Fibroblast of skin of abdomen (primary cell): ENCODE measurements at places on chromosomes 16 and 17.

DNA sequence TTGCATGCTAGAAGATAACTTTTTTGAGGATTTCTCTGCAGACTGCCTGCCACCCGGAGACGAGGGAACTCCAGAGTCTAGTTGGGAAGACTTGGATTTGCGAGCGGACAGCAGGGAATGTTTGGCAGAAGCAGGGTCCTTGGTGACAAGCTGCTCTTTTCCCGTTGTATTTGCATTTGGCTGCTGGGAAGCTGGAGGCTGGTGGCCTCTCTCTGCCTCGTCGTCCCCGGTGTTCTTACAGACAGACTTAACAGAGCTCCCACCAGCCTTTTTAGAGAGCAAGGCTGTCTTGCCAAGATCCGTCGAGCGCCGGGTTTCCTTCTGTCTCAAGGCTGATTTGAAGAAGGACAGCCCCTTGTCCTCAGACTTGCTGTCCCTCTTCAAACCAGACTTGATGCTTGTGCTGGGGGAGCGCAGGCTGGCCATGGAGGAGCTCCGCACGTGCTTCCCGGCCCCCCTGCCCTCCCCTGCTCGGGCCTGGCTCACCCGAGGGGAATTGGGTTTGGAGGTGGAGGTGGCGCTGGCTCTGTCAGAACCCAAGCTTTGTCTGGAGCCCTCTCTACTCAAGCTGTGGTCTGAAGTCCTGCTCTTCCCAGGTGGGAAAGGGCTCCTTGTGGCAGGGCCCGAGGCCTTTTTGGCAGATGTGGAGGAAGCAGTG is 81.0 kb downstream of the USP31 start:
- no peak for DNase-seq

GRCh38 chr17:27457360-27457715 is 1.1 kb downstream of the KSR1 start:
- no peak for DNase-seq

GRCh38 chr17:42405963-42406495 is 17.0 kb downstream of the CAVIN1 start:
- DNase-seq = peak; percentile 65

GRCh38 chr16:24800586-24800985 is 45.2 kb upstream of the SLC5A11 start:
- DNase-seq = peak; percentile 9

GRCh38 chr17:5785867-5786509 is 201.7 kb upstream of the NLRP1 start:
- peak; percentile 66 for DNase-seq

GRCh38 chr16:4556112-4556511 is at the start of gene C16orf96:
Gene C16orf96 (plus strand): TSS chr16:4556340. CDS start chr16:4556490, 150 bp downstream.
- DNase-seq = no peak
